ENCODE measurements at places on chromosomes 12 and 14.

- peak; percentile 79 for DNase-seq
Measured at GRCh38 chr12:47903927-47904712, 674 bp downstream of the VDR start.

GRCh38 chr12:106112145-106112821 is 26.5 kb downstream of the NUAK1 start:
- DNase-seq: peak; percentile 34

DNA sequence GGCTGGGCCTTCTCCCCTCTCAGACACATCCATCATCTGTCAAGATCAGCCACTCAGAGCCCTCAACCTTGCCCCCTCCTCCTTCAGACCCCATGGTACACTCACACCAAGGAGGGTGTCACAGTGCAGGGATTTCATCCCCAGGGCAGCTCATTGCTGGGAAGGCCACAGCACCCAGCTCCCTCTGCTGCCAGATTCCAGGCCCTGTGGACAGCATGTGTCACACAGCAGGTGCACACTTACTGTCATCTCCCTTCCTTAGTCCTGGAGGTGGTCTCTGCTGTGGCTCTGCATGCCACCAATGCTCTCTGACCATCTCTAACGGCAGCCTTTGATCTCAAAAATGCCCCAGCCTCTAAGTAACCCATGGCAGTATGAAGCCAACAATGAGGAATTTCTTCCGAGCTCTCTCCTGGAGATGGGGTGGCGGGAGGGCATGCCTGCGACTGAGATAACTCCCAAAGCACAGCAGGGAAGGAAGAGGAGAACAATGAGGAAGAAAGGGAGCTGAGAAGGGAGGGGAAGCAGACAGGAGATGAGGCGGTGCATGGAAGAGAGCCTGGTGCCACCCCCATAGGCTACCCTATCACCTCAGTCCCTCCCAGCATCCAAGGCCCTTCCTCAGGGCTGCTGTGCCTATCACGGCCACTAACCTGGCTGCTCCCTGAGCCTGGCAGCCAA is 101.0 kb downstream of the SINHCAF start:
- no peak for DNase-seq

GRCh38 chr14:67468378-67468730 is 20.2 kb downstream of the TMEM229B start:
- DNase-seq: no peak

GRCh38 chr12:45125997-45126396 is 75.1 kb upstream of the DBX2 start:
- DNase-seq: no peak

GRCh38 chr12:123251403-123252076 is 18.3 kb downstream of the MTRFR start:
- DNase-seq: no peak

GRCh38 chr12:114982760-114983159 is 298.8 kb upstream of the TBX3 start:
- no peak for DNase-seq

DNA sequence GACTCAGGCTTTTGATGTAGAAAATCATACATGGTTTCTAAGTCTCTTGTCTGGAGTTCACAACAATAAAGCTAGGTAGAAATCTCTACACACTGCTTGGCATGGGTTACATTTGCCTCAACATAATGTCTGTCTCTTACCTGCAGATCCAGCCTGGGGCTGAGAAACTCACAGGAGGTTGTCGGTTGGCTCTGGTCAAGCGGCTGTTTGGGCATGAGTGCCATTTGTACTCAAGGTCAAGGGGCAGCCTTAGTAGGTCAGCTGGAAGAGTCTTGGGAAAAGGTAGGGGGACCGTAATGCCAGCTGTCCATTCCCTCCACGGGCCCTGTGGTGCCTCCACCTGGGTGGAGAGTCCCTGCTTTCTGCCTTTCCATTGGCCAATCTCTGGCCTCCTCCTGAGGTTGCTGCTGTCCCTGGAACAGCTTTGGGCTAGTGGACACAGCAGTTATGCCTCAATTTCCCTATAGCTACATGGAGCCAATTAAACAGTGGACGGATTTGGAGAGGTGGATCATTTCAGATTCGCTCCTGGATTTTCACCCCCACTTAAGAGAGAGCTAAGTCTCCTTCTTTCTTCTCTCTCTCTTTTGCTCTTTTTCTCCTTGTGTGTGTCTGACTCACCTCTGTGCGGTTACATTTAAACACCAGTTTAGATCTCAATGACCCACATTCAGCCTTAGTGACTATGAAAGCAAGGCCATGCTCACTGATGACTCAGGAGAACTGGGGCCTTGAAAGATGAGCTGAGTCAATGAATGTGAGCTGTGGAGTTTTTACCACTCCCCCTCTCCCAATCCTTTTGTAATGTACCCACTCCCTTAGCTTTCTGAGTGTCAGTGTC is 132.8 kb upstream of the HIF1A start:
- DNase-seq: peak; percentile 54

DNA sequence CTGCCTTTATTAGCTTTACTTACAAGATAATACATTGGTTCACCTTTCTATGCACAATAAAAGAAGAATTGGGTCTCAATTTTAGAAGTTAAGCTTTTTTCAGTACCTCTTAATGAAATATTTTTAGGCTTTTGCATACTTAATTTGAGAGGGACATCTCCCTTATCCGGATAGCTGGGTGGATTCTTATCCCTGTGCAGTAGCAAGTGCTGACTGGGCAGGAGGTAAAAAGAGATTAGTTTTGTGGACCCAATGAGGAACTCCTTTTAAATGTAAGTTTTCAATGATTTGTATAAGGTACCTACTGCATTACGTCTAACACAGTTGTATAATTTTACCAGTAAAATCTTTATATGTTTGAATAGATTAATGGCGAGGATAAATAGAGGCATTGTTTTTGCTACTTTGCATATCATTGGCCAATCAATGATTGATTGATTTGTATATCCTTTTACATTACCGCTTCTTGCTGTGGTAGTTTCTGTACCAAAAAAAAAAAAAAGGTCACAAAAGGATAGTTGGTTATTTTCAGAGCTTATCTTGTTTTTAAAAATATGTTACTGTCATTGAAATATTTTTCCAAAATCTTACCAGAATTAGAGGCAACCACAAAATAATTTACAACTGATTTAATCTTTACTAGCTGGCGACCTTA is 2.2 kb downstream of the CPSF6 start:
- no peak for DNase-seq

GRCh38 chr12:131102493-131102931 is 148.8 kb downstream of the ADGRD1 start:
- no peak for DNase-seq

GRCh38 chr12:69337311-69338090 is 10.7 kb upstream of the LYZ start:
- DNase-seq: peak; percentile 59

GRCh38 chr12:117367006-117367638 is 5.7 kb upstream of the NOS1 start:
- DNase-seq: peak; percentile 74

- DNase-seq: no peak
Measured at GRCh38 chr14:55889124-55889523, 229.1 kb upstream of the PELI2 start.

- peak; percentile 32 for DNase-seq
Measured at GRCh38 chr14:74579447-74580274, 32.4 kb downstream of the LTBP2 start.

- no peak for DNase-seq
Measured at GRCh38 chr14:95052016-95052585, 105.2 kb downstream of the DICER1 start.

DNA sequence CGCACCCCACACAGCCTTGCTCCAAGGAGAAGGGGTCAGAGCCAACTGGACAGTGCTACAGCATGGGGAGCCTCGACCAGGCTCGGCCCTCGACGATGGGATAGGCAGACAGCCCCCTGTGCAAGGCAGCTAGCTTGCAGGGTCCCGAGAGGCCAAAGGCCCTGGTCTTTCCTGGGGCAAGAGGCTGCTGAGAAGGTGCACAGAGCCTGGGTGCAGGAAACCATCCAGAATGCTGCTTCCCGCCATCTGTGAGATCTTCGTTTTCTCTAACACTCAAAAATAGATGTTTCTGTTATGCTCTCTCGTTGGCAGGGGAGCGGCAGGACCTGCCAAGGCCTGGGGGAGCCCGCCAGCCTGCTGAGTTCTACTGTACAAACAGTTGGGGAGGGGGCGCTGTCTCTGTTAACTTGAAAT is 168.0 kb upstream of the RTL1 start:
- no peak for DNase-seq

GRCh38 chr12:100153131-100153530 is 10.5 kb upstream of the BLTP3B start:
- DNase-seq: no peak

- DNase-seq: peak; percentile 29
Measured at GRCh38 chr12:19916974-19917373, 451.4 kb upstream of the PDE3A start.

- DNase-seq: peak; percentile 30
Measured at GRCh38 chr12:14988035-14988434, 15.2 kb downstream of the PDE6H start.

DNA sequence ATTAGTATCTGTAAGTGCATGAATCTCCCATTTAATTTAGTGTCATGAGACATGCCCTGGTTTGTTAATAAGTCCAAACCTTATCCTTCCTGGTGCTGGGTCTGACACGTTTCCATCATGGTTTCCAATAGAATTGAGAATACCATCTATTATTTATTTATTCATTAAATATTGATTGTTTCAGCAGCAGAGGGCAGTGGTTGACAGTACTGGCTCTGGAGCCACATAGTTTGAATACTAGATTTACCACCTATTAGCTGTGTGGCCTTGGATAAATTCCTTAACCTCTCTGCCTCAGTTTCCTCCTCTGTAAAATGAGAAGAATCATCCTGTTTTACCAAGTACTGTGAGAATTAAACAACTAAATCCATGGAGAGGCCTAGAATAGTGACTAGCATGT is 941 bp upstream of the STAB2 start:
- DNase-seq: no peak

DNA sequence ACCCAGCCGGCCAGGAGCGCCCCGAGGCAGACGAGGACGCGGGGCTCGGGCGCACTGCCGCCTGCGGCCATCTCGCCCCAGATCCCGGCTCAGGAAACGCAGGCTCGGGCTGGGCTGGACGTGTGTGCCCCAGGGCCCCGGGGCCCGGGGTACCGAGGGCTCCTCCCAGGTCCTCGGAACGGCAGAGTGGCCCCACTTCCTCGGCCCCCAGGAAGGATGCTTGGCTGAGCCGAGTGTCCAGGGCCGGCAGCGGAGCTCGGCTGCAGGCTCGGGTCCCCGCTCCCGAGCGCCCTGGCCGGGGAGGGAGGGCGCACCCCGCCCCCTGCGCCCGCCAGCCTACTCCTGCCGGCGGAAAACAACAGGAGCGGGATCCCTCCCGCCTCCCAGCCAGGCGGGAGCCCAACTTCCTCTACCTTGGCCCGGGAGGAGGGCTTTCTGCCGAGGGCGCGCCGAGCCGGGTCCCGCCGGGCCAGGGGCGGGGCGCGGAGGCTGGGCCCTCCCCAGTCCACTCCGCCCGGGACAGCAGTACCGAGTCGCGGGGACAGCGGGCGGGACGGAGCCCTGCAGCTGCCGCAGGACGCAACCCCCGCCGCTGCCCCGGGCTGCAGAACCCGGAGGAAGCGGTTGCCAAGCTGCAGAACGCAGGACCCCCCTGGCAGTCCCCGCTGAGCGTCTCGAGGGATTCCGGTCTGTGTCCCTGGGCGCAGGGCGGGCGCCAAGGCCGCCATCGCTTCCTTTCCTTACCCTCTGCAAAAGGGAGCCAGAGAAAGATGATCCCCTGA is at the start of gene VSIG10:
TSS of gene VSIG10 (minus strand) at position 411 of the 782 bp plus-strand sequence. CDS start at position 71, 340 bp downstream.
- peak; percentile 75 for DNase-seq

DNA sequence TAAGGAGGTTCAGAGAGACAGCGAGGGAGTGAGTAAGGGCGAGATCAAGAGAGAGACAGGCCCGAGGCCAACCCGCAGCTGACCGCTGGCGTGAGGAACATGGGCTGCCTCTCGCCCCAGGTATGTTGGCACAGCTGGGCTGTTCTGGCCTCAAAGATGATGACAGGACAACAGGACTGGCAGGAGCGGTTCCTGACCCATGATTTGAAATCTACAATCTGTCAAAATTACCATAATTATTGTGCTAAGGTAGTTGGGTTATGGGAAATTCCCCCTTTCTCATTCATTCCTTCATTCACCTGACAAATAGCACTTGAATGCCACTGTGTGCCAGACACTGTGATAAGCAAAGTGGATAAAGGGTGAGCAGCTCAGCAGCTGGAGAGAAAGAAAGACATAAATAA is 5.1 kb upstream of the ENDOU start:
- DNase-seq: no peak

DNA sequence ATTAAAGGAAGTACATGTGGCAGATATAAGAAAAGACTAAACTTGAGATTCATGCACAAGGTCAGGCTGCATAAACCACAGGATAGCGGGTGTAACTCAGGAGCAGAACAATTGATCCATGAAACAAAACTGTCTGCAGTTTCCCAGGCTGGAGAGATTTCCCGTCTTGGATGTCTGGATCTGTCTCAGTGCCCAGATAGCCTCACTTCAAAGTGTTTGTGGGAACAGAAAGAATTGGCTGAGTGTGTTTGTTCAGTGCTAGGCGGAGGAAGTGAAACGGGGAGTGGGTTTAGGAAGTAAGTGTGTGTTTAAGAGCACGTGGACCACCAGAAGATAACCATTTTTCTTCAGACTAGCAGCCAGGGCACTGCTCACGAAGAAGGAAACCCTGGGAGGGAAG is 1.4 kb upstream of the RNASE10 start:
- peak; percentile 45 for DNase-seq

- peak; percentile 90 for DNase-seq
Measured at GRCh38 chr12:6550294-6551062, 5.4 kb downstream of the IFFO1 start.

DNA sequence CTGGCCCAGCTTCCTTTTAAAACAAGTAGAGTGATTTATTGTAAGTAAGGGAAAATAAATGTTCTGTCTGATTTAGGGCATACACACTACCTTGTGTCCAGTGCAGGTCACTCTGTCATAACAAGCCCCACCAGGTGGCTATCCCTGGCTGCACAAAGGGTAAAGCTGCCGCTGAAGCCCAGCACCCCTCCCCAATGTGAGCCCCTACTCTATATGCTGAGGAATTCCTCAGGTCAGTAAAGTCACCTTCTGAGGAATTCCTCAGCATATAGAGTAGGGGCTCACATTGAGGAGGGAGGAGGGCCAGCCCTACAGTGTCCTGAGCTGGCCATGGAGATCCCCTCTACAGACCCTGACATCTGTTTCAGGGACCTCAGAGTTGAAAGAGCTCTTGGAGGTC is 67.2 kb downstream of the TBC1D30 start:
- DNase-seq: no peak

DNA sequence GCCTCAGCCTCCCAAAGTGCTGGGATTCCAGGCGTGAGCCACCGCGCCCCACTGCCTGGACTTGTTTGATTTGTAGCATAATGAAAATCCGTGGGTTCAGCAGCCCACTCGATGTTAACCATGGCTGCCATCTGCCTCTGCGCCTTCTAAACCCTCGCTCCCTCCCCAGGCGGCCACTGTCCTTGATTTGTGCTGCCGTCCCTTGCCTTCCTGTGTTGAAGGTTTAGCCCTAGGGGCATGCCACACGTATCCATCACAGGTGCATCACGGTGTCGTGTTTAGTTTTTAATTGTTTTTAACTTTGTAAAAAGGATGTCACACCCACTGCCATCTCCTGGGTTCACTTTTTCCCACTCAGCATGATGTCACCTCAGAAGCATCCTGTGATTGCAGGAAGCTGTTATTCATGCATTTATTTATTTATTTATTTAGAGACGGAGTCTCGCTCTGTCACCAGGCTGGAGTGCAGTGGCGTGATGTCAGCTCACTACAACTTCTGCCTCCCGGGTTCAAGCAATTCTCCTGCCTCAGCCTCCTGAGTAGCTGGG is 24.5 kb upstream of the ULK1 start:
- peak; percentile 65 for DNase-seq

- no peak for DNase-seq
Measured at GRCh38 chr14:67221248-67221981, 19.8 kb upstream of the PALS1 start.

GRCh38 chr12:110373025-110373424 is 30.5 kb downstream of the ANAPC7 start:
- no peak for DNase-seq
